ENCODE measurements at places on chromosomes 3 and 15. TPM values are rescaled to one million over a fixed set of nuclear protein-coding genes. Genes with fewer than 3 reads are reported as not detected.

GRCh38 chr3:170741756-170742529, 128.1 kb downstream of the RPL22L1 start:
- no peak for DNase-seq

DNA sequence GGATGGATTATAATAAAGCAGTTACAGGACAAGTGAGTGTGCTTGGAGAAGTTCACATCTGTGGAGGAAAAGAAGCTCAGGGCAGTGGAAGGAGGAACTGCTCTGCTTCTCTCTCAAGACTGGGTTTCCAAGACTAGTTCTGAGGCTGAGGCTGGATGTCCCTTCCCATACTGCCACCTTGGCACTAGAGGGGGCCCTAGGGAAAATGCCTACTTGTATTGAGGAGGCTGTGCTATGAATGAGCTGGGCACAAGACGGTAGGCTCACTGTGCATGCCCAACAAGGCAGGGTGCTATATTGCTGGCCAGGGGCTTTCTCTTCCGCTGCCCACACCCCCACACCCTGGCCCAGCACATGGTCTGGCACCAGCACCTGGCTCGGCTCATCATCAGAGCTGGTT, 65.2 kb downstream of the SLCO2A1 start:
- no peak for DNase-seq

Gene IGSF10
- 3.5 TPM for polyA plus RNA-seq

DNA sequence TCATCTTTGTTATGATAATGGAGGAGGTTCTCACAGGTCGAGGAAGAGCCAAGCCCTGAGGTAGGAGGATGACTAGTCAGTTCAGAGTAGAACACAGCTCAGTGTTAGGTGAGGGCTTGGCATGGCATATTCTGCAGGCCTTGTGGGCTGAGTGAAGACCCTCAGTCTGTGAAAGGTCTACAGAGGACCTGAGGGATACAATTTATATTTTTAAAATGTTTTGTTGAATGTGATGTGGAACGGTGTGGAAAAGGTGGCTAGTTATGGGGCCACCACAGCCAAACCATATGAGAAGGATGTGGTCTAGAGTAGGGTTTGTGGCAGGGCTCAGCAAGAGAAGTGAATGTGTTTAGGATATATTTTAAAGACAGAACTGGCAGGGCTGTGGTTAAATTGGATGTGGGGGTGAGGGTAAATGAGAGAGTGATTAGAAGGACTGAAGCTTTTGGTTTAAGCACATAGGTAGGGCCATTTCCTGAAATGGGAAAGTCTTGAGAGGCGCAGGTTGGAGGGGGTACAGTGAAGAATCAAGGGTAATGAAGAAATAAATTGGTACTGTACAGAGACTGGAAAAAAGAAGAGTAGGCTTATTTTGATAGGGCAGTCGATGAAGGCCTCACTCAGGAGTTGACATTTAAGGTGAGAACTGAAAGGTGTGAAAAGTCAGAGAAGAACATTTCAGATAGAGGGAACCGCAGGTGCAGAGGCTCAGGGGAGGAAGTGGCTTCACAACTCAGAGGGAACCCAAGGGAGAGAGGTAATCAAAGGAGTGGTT, 60.5 kb downstream of the SPTSSB start:
- DNase-seq, result no peak

GRCh38 chr3:130539005-130539404, 22.0 kb downstream of the COL6A6 start:
- peak; percentile 38 for DNase-seq

Gene CFAP91
- 35.7 TPM for polyA plus RNA-seq

DNA sequence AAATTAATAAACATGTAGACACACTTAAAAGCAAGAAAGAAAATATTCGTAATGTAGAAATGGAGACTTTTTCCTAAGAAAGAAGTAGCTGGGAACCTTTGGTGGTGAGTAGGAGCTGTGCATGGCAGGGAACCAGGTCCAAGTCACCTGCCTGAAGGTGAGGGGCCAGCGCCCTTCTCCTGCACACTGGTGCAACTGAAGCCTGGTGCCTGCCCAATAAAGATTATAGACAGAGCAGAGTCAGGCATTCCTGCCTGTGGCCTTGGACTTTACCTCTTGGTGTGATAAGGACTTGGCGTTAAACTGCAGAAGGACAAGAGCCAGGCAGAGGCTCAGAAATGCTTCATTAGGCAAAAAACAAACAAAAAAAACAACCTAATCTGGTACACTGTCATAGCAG, 14.2 kb downstream of the CFAP91 start:
- DNase-seq, result no peak

DNA sequence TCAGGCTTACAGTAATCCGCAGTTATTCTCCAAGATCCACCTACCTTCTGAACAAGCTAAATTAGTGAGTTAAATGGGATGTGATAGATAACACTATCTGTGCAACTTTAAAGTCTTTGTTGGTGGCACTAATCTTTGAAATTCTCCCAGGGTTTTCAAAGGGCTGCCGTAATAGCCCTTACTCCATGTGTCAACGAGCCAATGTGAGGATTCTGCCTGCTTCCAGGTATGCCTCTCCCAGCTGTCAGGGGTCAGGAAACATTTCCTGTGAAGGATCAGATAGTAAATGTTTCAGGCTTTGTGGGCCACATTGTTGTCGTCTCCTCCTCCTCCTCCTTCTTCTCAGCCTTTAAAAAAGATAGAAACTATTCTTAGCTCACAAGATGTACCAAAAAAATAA, 20.2 kb upstream of the SCN5A start:
- DNase-seq, result no peak

Gene FRMD4B
- polyA plus RNA-seq, result 48.7 TPM

DNA sequence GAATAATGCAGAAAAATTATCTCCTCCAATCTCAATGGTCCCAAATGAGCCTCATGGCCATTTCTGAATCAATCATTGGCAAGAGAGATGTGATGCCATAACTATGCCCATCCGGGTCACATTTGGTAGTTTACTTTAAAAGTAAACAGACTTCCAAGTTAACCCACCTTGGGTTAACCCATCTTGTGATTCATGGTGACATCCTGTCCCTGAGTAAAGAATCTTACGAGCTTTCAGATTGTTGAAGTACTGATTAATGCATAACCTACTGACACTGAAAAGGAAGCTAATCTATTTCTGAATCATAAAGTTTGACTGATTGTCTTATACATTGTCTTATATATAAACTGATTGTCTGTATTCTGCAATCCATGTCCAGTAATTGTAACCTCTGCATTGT, 467.2 kb upstream of the AGTR1 start:
- DNase-seq, result no peak

GRCh38 chr15:47663101-47663500, 54.2 kb upstream of the SEMA6D start:
- no peak for DNase-seq

DNA sequence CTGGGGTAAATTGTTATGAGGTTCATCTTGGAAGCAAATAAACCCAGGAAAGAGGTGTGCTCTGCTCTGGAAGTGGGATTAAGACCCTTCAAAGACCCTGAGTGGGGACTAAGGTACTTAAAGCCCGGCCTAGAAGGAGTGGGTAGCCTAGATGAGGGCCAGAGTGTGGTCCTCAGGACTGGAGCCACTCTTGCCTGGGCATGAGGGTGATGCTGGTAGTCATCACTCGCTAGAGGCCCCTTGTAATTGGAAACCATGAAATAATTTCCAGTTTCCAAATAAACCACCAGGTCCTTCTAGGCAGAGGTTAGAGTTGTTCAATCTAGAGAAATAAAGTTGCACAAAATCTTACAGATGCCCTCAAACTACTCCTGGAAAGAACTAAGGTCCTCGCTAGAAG, 15.2 kb upstream of the LMCD1 start:
- no peak for DNase-seq

DNA sequence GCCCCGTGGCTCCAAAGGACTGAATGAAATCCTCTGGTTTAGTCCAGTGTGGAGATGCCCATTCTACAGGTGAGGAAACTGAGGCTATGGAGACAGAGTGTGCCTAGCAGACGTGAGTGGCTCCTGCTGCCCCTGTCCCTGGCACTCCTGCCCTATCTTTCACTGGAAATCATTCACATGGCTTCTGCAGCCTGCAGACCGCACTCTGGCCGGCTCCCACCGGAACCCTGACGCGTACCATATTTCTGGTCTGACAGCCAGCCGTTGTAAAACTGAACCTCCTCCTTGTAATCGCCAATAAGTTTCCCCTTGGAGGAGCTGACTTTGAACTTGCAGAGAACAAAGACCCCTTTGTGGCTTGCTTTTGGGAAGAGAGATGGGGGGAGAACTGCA, 136.5 kb downstream of the CHSY1 start:
- peak; percentile 69 for DNase-seq

Gene CILP
- polyA plus RNA-seq, result 3.8 TPM

Gene SLC28A1
- polyA plus RNA-seq, result 7.5 TPM

Gene DUOX1
- 7.8 TPM for polyA plus RNA-seq

Gene ISG20
- polyA plus RNA-seq, result 1.2 TPM

GRCh38 chr3:164897342-164897741, 181.0 kb downstream of the SI start:
- DNase-seq, result peak; percentile 4

DNA sequence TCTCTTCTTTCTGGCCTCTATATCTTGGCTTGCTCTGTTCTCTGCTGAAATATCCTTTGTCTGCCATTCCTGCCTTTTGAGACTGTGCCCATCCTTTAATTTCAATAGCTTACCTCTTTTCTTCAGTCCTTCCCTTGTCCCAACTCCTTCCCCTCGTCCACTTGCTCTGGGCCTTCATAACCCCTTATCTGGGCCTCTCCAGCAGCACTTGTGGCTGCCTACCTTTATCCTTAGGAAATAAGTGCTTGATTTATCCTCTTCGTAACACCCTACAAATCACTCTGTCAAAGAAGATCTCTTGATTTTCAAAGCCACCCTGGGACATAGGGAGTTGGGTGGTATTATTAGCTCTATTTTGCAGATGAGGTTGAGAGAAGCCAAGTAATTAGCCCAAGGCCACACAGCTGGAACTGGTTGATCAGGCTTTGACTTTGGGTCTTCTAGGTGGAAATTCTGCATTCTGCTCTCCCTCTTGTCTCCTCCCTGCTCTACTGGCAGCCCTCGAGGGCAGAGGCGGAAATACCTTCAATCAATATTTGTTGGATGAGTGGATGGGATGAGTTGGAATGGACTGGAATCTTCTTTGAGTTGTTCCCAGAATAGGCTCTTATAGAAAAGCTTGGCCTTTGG, 84.0 kb upstream of the TLE3 start:
- DNase-seq, result no peak

- DNase-seq, result no peak
These were observed 96.0 kb upstream of the PPP2R3A start for GRCh38 chr3:135869439-135870105.

DNA sequence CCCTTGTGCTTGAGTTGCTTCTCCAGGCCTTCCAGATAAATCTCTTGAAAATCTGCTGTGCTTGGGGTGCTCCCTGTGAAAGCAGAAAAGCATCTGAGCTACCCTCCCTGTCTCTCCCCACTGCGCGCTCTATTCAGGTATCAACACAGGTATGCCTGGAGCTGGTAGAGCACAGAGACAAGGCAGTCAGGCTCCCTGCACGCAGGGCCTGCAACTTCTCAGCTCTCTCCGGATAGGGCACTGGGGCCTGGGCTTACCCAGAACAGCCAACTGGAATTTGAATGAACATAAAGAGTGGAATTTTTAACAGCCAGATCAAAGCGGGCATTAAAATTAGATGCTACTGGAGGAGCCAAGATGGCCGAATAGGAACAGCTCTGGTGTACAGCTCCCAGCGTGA, 183.6 kb downstream of the XXYLT1 start:
- no peak for DNase-seq

GRCh38 chr15:83919319-83919830, 265.5 kb downstream of the ADAMTSL3 start:
- DNase-seq, result no peak

Gene AHSG
- 0.62 TPM for polyA plus RNA-seq

DNA sequence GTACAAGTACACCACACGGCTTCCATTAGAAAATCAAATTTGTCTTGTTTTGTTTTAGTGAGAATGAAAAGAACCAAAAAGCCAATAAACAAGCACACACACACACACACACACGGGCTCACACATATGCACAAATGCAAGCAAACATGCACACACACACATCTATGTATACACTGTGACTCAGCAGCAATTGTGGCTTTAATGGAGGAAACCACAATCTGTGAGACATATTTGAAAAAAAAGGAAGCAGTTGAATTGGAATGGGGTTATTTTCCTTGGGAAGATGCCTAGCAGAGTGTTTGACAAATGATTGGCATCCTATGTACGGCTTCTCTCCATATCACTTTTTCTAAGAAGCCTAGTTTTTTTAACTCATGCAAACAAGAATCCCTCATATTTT, 201.1 kb upstream of the ARRDC4 start:
- no peak for DNase-seq

GRCh38 chr3:108189440-108189839, 32.8 kb downstream of the IFT57 start:
- DNase-seq, result no peak

GRCh38 chr15:78306176-78306774, 6.9 kb upstream of the SKIC8 start:
- no peak for DNase-seq

GRCh38 chr3:193052354-193053045, 134.8 kb upstream of the MB21D2 start:
- no peak for DNase-seq

All from left kidney (tissue), 8 donors.